ENCODE measurements at places on chromosomes 6 and 20. TPM values are rescaled to one million over a fixed set of nuclear protein-coding genes. Genes with fewer than 3 reads are reported as not detected.
A peak's percentile ranks its signal among the peaks of the same experiment; 100 is the strongest.

Gene FAM83B
- not detected for total RNA-seq

DNA sequence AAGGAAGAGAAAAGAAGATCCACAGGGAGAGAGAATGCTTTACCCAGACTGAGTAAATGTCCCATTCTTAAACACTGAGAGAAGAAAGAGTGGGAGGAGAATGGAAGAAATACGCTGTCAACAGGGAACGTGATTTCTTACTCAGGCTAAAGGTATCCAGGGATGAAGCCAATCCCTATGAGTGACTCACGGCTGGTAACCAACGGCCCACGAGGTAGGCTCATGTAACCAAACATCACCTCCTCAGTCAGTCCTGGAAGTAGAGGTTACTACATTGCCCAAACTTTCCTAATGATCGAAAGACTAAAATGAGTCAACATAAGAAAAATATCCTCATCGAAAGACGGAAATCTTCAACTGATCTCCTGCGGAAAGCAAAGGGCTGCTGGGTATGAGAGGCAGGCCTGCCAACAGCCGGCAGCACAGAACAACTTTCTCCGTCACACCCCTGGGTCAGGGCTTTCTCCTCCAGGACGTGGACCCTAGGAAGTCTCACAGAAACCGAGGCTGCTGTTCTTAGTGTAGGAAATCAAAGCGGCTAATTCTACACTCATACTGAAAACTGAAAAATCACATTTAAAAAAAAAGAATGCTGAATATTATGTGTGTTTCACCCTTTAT, 292.6 kb downstream of the GMDS start:
- DNase-seq = peak; percentile 99

Gene PHACTR3
- not detected for total RNA-seq

GRCh38 chr6:4964675-4965561, 38.9 kb downstream of the RPP40 start:
- no peak for DNase-seq

DNA sequence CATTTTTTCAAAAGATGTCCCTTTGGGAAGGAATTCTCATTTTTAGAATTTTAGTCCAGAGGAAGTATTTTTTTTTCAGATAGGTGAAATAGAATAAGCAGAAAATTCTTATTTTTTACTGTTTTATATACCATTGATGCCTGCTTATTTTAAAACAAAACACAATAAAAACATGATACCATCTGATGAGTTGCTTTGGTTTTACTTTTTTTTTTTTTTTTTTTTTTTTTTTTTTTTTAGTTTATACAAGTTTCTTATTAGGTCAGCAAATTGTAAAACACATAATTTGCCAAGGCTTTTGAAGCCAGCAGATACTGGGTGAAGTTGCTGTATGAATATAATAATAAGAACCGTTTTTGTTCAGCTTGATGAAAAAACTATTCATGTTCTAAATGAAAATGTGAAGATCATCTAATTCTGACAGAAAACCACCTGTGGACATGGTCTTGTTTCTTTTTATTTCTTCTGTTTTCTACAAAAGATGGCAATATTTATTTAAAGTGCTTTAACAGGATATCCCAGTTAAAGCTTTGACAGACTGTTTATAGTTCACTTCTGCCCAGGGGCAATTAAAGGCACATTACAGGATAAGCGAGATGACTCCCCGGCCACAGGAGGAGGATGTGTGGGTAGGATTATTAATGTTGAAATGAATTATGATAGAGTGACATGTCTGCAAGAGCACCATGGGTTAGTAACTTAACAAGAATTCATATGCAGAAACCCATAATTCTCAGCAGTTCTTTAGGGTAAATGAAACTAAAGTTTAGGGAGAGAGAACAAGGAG, 31.1 kb downstream of the MYB start:
- no peak for DNase-seq

Gene FOXA2
- total RNA-seq = 4.2 TPM

DNA sequence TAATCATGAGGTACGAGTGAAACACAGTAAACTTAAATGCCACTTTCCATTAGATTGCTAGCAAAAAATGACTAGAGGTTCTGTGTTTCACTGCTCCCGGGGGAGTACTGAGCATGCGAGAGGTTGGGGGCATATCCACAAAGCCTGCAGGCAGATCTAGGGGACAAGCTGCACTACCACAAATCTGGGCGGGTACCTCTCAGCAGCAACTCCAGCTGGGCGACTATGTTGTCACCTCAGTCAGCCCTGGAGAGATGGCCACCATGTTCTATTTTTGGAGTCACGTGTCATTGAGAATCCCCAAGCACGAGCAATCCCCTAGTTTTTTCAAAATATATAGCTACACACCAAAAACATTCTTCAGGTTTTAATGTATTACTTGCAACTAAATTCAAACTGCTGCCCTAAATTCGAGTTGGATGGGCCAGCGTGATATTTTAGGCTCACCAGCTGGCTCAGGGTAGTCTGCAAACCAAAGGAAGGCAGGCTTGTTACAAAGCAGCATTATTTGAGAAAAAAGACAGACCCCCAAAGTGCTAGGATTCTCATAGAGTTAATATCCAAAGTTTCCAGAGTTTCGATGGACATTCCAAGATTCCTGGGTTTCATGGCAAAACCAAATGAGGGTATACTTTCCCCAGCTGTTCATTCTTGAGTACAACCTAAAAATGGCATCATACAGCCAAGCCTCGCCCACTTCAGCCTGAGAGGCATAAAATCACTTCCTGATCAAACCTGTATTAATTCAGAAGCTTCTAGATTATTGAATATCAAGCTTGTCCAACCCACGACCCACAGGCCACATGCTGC, 24.1 kb upstream of the MYLIP start:
- no peak for DNase-seq

Gene ZNF334
- total RNA-seq = not detected

DNA sequence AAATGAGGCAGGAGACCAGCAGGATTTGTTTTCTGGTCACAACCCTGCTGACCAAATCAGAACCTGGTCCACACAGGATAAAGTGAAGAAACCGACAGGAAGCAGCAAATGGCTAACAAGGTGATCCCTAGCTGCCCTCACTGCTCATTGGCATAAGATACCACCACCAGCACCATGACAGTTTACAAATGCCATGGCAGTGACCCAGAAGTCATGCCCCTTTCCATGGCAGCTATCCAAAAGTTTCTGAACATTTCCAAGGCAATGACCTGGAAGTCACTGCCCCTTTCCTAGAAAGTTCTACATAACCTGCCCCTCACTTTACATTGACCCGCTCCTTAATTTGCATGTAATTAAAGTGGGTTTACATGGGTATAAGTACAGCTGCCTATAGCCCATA, 185.2 kb downstream of the QKI start:
- DNase-seq = no peak

- DNase-seq = no peak
Observed at GRCh38 chr20:25547063-25547462, 38.3 kb downstream of the NINL start.

Gene MEI4
- 0.06 TPM for total RNA-seq

- DNase-seq = no peak
Observed at GRCh38 chr6:161226009-161226964, 47.6 kb downstream of the AGPAT4 start.

DNA sequence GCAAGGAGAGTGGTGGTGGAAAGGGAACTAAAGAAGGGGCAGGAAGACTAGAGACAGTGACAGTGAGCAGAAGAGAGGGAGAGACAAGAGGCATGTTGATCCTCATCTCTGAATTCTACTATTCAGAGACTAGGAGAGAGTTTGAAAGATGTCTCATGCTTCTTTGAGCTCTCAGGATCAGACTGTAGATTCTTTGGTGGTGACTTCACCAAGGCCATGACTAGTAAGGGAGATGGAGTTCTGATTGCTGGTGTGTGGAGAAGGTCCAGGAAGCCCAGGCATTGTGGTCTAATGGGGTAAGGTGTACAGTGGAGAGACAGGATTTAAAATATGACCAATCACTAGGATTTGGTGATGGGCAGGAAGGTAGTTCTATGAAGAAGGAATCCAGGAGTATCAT, 713 bp downstream of the WFDC9 start:
- peak; percentile 24 for DNase-seq

- no peak for DNase-seq
Observed at GRCh38 chr20:15297059-15297875, 959.9 kb upstream of the FLRT3 start.

Gene EBF4
- not detected for total RNA-seq

Gene RCAN2
- total RNA-seq = 0.03 TPM

DNA sequence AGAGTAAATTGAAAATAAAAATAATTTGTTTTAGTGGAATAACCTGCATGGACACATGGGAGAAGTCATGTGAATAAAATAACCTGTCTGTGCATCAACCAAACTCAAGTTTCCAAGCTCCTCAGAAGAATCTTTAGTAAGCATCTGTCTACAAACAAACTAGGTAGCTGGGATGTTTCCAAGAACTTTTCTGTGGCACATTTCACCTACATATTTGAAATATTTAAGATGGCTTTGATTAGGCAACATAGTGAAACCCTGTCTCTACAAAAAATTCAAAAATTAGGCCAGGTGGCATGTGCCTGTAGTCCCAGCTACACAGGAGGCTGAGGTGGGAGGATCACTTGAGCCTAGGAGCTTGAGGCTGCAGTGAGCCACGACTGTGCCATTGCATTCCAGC, 168.2 kb downstream of the DST start:
- no peak for DNase-seq

Gene ITPA
- 144 TPM for total RNA-seq

DNA sequence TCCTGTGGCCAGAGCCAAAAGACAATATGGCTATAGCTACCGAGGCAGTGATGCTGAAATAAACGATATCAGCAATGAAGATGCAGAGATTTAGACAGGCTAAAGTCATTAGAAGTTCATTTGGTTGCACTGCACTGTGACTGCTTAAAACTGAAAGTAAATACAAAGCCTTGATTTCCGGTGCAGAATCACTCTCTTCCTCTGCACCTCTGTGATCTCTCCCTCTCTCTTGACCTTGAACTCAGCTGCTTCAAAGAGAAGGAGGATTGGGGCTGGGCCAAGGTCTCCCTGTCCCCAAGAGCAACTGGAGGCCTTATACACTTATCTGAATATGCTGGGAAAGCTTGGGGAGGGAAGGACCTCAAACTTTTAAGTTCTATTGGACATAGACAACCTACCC, 34.6 kb upstream of the SPACA1 start:
- DNase-seq = no peak

Gene PGBD1
- total RNA-seq = 6.1 TPM

DNA sequence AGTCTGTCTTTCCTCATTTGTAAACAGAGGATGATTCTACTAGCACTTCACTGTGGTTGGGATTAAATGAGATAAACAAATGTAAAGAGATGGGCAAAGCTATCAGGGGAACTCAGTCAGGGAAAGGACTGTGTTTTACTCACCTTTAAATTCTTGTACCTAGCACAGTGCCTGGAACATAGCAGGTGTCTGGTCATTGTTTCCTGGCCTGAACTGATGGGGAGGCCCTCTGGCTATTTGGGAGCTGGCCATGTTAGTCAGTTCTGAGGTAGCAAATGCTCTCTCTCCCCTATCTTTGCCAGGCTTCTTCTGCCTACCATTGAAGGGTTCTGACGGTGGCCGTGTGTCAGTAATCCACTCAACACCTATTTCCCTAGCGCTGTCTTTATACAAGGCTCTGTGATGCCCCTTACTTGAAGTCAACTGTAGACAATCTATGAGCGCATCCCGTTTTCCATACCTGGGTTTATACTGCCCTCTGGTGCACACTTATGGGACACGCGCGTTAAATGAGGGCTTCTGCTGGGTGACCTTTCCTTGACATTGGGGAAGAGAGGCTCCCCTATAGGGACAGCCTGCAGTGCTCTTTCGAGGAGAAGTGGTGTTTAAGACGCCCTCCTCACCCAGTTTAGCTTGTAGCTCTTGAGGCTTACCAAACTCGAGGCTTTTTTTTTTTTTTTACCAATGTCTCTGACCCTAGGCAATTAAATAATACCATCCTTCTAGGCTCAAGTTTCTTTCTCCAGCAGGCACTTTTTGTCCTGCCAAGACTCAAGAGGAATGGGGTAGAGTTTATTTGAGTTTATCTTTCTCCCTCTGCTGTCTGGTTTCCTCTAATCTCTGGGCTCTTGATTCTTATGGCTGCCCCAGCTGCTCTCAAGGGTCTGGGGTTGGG, 4.0 kb upstream of the SPATS1 start:
- DNase-seq = peak; percentile 59

Gene CHD6
- 8.6 TPM for total RNA-seq

Gene ENPP5
- not detected for total RNA-seq

Gene TBC1D32
- 1.9 TPM for total RNA-seq

Gene TRIM10
- total RNA-seq = not detected

GRCh38 chr6:119343167-119343566, 6.4 kb downstream of the MAN1A1 start:
- DNase-seq = no peak

Gene FKBP1C
- 0.69 TPM for total RNA-seq

Data from HT1080 (cell line).